ENCODE measurements at places on chromosomes 2 and 18. TPM values are rescaled to one million over a fixed set of nuclear protein-coding genes. Genes with fewer than 3 reads are reported as not detected.
A peak's percentile ranks its signal among the peaks of the same experiment; 100 is the strongest.

- DNase-seq = no peak
These were observed 272.5 kb downstream of the GALR1 start for GRCh38 chr18:77522051-77522675.

- DNase-seq = no peak
These were observed 96.4 kb downstream of the PIK3C3 start for GRCh38 chr18:42051411-42051810.

SULT1C2 gene
- total RNA-seq = 2.2 TPM

- no peak for DNase-seq
These were observed 300.0 kb upstream of the CHAC2 start for GRCh38 chr2:53467467-53468180.

DNA sequence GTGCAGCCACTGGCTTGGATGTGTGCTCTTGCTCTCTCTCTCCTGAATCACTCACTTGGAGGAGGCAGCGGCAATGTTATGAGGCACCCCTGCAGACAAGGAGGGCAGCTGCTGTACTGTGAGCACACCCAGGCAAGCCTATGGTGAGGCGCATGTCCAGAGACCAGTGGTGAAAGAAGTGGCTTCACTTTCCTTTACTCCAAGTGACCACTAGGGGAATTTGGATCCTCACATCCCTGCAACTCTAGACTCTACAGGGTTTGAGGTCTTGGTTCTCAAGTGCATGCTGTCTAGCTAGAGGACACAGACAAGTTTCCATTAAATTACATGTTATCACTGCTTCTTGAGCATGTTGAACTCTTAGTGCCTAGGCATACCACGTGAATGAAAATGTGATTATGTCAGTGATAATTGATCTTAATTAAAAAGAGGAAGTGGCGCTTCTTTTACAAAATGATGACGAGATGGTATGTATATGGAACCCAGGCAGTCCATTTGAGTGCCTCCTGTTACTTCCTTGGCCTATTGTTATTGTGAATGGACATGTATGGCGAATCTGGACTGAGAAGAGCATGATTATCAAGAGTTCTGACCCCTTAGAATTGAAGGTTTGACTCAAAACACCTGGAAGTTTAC is 181.0 kb upstream of the CDH2 start:
- DNase-seq = no peak

DNA sequence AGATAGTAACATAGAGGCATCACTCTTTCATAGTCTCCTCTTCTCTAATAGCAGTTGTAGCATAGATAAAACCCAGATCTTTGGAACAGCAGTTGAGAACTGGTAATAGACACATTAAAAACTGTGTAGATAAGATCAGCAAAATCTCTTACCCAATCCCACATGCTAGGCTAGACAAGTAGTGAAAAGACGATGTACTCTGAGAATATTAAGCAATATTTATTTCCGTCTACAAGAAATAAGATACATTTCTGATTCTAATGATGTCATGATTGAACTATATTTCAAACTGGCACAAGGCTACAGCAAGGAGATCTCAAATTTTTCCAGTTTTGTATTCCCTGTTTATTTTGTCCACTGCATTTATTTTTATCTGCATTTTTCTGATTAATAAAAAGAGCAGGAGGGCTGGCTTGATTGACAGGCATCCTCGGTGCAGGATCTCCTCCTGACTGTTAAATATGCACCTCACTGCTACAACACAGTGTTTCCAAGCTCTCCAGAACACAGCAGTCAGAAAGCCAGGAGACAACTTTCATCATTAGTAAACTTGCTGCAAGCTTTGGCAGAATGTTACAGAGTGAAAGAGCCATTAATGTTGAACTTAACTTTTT is 73.3 kb upstream of the ATIC start:
- no peak for DNase-seq

GRCh38 chr18:68083776-68084175 is 567.3 kb upstream of the DSEL start:
- no peak for DNase-seq

GRCh38 chr2:150495993-150496627 is 8.6 kb upstream of the RND3 start:
- DNase-seq = no peak

FAM228B gene
- total RNA-seq = 22.5 TPM

DNA sequence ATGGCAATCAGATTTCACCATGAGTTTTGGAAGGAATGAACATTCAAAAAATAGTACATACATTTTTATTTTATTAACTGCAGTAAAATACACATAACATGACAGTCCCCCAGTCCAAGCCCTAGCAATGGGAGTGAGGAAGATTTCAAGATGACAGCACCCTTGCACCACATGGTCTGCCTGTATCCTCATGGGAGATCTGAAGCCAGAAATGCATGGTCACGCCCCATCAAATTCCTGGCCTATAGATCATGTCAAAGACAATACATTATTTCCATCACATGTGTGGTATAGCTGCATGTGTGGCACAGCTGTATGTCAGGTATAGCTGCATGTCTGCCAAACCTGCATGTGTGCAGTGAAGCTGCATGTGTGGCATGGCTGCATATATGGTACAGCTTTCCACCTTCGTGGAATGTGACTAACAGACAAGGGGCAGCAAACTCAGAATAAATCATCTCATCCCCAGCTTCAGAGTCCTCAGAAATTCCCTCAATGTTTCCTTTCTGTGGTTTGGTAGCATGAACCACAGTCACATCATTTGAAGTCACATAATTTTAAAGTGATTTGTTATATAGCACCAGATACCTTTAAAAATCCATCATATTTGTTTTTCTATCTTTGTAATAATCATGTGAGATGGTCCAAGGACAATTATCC is 518.2 kb upstream of the SOX11 start:
- no peak for DNase-seq

GRCh38 chr2:142174176-142174575 is 43.4 kb upstream of the LRP1B start:
- DNase-seq = no peak

DNA sequence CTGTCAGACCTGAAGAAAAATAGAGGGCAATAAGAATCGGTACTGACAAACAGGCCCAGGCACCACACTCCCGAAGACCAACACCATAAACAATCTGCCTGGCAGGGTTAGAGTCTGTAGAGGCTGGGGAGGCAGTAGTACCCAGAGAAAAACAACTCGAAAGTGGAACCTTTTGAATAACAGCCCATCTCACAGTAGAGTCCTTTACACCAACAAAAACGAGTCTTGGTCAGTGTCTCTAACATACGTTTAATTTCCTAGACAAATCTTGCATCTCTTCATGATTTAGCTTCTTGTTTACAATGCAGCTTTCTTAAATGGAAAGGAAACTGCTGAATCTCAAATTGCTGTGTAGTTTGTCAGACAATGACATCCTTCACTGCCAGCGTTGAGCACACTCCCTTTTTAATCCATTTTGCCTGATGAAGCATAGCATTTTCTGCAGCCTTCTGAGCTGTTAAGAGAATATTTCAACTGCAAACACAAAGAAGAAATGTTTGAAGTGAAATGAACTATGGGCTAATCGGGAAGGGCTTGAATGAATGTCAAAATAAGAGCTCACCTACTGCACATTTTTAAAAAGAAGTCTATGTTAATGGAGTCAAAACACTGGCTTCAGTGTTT is 73.1 kb upstream of the DSG1 start:
- DNase-seq = no peak

GRCh38 chr2:60533101-60534051 is 20.1 kb downstream of the BCL11A start:
- no peak for DNase-seq

DNA sequence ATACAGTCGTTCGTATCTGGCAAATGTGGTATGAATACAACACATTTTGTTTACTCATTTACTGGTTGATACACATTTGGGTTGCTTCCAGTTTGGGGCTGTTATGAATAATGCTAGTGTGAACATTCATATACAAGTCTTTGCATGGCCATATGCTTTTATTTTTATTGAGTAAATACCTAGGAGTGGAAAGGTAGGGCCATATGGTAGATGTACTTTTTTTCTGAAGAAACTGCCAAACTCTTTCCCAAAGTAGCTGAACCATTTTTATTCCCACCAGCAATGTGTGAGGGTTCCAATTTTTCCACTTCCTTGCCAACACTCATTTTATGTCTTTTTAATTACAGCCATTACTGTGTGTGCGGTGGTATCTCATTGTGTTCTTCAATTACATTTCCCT is 496.2 kb upstream of the NRXN1 start:
- no peak for DNase-seq

DNA sequence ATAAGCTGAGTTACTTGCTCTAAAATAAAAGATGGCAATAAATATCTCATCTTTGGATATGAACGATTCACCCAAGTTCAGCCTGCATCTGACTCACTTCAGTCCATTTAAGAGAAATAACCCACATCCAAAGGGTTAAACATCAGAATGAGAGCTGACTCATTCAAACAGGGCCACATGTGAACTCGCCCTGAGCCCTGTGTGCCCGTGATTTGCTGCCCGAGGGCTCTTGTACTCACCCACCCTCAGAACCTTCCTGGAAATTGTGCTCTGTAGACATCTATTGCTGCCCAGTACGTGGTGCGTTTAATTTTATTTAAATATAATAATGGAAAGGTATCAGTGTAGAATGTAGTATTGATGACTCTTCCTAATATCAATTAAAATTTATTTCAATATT is 66.9 kb upstream of the RBM44 start:
- peak; percentile 82 for DNase-seq

DNA sequence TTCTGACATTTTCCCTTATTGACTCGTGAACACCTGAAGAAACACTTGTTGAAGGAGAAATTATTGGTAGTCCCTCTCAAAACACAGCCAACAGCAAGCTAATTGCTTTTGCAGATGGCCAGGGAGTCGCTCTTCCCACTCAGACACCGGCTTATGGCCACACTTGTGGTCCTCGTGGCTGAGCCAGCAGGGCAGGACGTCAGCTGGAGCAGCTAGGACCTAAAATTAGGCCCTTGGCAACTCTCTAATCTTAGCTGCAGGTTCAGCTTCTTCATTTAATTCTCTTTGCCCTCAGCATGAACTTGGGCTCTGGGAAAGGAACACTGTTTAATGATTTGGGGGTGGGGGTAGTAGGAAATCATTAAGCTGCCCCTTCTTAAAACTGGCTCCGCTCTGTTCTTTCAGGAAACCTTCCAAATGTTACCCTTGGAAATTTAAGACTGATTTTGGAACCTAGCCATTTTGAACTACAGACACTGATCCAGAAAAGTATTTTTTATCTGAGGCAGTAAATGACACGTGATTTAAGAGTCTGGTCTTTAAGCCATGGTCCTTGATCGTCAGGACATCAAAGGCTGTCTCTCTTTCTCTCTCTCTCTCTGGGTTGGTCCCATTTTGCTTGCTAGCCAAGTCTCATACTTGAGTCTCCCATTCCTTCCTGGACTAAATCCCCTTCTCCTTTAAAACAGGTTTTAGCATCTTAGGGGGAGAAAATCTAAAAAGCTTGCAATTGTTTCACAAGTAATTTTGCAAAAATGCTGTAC is 77.5 kb downstream of the CDK15 start:
- DNase-seq = no peak

DNA sequence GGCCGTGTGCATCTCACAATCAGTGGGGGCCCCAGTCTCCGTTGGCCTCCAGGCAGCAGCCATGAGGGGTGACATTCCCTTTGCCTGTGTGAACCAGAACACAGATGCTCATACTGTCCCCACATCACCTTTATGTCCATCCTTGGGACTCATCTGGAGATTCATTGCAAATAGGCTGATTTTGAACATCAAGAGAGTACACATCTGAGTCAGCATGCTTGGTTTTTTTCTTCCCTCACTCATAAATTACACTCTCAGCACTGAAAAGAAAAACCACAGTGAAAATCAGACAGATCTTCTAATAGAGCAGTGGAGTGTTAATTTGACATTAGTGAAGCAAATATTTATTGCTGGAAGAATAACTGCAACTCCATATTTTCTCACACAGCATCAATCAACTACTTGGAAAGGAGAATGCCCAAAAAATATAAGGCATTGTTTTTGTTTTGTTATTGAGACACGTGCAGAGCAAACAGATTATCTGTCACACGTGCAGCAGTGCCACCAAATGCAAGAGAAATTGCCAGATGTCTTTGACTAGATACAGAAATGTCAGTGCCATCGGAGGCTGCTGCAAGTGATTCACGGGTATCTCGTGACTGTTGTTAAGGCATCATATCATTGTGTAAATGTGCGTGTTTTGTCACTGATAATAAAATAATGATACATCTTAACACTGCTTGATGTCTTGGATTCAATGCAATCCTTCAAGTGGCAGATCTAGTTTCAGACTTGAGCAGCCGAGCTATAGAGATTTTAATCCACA is 10.9 kb downstream of the APCDD1 start:
- DNase-seq = no peak

- no peak for DNase-seq
These were observed 26.3 kb downstream of the RMC1 start for GRCh38 chr18:23529604-23530003.

RPRM gene
- total RNA-seq = not detected

GRCh38 chr2:68819556-68819955 is 51.6 kb downstream of the BMP10 start:
- no peak for DNase-seq

GRCh38 chr2:119178776-119179175 is 20.2 kb upstream of the C1QL2 start:
- no peak for DNase-seq

- peak; percentile 49 for DNase-seq
These were observed 204.5 kb downstream of the SLC4A3 start for GRCh38 chr2:219831957-219832356.

ITGA4 gene
- total RNA-seq = 5.7 TPM

- no peak for DNase-seq
These were observed 102.3 kb upstream of the SMAD7 start for GRCh38 chr18:49052891-49053644.

DNA sequence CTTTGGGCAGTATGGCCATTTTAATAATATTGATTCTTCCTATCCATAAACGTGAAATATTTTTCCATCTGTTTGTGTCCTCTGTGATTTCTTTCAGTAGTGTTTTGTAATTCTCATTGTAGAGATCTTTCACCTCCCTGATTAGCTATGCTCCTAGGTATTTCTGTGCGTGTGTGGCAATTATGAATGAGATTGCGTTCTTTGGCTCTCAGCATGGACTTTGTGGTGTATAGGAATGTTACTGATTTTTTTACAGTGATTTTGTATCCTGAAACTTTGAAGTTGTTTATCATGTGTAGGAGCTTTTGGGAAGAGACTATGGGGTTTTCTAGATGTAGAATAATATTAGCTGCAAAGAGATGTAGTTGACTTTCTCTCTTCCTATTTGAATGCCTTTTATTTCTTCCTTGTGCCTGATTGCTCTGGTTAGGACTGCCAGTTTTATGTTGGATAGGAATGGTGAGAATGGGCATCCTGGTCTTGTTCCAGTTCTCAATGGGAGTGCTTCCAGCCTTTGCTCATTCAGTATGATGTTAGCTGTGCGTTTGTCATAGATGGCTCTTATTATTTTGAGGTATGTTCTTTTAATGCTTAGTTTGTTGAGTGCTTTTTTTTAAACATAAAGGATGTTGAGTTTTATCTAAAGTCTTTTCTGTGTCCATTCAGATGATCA is 27.0 kb upstream of the THUMPD2 start:
- no peak for DNase-seq

SERPINB4 gene
- total RNA-seq = not detected
